ENCODE measurements at places on chromosomes 16 and 17.
A peak's percentile ranks its signal among the peaks of the same experiment; 100 is the strongest.

GRCh38 chr17:42543190-42544079 lies 7.4 kb downstream of the NAGLU start:
- no peak for DNase-seq

GRCh38 chr17:6505425-6506142 lies 50.8 kb downstream of the PITPNM3 start:
- no peak for DNase-seq

DNA sequence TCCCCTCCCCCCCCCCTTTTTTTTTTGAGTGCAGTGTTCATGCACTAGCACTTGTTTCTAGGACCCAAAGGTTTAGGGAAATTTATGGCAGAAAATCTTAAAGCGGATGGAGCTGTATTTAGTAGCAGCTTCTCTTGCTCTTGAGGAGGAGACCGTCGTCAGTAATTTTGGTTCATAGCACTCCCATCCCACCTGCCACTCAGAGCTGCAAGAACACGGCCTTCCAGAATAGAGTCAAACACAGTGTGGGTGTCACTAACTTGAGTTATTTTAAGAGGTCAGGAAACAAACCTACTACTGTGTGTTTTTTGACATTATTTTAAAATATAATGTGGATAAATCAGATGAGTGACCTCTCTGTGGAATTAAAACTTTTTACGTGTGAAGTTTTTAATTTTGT lies 37.3 kb downstream of the SEC14L1 start:
- DNase-seq: no peak

GRCh38 chr17:3907483-3908216 lies 8.6 kb downstream of the P2RX1 start:
- no peak for DNase-seq

- no peak for DNase-seq
Measured at GRCh38 chr16:4391631-4392381, 20.2 kb downstream of the VASN start.

DNA sequence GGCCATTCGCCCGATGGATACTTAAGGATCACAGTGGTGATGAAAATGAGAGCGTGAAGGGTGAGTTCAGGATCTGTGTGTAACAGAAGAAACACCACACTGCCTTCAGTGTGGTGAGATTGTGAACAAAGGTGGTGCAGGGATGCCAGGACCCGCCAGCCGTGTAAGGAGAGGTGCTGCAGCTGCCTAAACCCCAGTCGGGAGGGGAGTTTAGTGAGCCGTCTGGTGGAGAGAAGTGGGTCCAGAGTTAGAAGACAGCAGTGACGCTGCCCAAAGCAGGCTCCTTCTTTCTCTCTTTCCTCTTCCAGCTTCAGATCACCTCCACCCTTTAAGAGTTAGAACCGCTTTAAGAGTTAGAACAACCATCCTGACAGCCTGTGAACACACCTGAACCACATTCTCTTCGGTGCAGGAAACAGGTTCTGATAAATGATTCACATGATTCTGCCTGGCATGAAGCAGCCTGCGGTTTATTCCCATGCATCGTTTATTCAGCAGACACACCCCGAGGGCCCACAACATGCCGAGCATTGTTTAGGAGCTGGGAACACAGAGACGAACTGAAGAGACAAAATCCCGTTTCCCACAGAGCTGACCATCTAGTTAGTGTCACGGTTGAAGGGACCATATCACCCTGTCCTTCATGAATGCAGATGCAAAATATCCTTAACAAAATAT lies 84.0 kb upstream of the DNAH17 start:
- DNase-seq: no peak

- DNase-seq: peak; percentile 68
Measured at GRCh38 chr17:66373944-66374817, 71.8 kb downstream of the PRKCA start.

DNA sequence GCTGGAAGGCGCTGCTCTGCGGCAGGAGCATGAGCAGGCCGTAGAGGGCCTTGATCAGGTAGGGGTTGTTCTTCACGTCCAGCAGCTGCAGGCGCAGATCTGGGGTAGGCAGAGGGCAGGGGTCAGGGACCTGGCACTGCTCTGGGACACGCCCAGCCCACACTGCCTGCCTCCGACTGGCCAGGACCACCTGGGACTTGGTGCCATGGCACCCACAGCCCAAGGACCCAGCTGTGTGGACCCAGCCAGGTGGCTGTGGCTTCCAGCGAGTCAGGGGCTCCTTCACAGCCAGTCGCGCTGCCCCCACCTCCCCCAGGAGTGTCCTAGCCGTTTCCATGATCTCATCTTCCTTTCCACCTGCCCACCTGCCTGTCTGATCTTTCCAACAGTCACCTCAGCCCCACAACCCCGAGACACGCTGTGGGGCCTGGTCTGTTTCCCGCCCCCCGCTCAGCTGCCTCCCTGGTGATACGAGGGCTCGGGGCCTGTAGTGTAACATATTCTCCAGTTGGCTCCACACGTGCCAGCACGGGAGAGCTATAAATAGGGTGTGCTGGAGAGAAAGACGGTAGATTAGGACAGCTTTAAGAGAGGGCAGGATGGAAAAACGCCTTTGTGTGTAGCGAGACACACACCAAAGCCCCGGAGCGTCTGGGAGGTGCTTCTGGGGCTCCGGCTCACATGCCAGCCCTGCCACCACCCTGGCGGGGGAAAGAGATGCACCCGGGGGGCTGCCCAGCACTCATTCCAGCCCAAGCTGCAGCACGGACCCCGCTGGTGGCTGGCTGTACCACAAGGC lies 7.2 kb upstream of the MTSS2 start:
- no peak for DNase-seq

- DNase-seq: no peak
Measured at GRCh38 chr17:75920045-75920560, 15.4 kb upstream of the MRPL38 start.

DNA sequence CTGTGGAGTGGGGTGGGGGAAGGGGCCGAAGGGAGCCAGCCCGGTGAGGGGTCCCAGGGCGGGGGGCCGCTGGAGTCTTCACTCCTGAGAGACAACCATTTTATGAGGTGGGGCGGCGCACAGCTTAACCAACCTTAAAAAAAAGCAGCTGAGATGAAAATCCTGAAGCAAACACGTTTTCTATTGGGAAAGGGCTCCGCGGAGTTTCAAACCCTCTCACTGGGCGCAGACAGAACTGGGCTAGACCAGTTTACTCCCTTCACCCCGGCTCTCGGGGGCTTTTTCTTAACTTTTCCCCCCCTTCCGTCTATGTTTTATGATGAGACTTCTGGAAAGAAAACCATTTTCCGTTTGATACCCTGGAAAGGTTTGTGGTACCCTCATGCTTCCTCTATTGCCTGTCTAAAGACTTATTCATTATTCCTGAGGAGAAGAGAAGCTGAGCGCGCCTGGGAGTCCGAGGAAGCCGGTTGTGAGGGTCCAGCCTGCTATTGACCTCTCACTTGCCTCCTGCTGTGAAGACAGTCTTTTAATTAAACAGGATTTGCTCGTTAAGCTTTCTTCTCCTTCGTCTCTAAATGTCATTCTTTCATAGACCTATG lies 482 bp upstream of the SSH2 start:
- no peak for DNase-seq

DNA sequence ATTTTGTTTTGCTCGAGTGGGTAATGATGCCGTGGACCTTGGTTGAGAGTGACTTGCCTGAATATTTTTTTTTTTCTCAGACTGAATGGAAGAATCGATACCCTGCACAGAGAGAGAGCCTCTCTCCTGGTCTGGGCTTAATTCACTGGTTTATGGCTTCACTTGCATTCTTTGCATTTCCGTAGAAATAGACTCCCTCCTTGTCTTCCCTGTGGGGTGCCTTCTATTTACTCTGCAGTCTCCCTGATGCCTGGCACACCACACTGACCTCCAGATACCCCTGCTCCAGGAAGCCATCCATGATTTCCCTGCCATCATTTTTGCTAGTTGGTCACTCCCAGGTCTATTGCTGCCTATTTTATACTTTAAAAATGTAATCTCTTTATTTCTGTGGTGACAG lies 238.0 kb downstream of the SNX29 start:
- DNase-seq: no peak

- no peak for DNase-seq
Measured at GRCh38 chr16:84964386-84965128, 46.8 kb downstream of the ZDHHC7 start.

DNA sequence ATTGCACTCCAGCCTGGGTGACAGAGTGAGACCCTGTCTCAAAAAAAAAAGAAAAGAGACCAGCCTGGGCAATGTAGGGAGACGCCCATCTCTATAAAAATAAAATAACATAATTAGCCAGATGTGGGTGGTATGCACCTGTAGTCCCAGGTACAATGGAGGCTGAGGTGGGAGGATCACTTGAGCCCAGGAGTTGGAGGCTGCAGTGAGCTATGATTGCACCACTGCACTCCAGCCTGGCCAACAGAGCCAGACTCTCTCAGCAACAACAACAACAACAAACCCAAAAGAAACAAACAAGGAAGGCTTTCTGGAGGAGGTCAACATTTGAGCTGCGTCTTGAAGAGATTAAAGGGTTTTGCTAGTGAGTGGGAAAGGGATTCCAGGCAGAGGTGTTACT lies 8.3 kb downstream of the EEF2K start:
- DNase-seq: no peak

- DNase-seq: no peak
Measured at GRCh38 chr17:12622726-12623125, 43.0 kb upstream of the MYOCD start.

DNA sequence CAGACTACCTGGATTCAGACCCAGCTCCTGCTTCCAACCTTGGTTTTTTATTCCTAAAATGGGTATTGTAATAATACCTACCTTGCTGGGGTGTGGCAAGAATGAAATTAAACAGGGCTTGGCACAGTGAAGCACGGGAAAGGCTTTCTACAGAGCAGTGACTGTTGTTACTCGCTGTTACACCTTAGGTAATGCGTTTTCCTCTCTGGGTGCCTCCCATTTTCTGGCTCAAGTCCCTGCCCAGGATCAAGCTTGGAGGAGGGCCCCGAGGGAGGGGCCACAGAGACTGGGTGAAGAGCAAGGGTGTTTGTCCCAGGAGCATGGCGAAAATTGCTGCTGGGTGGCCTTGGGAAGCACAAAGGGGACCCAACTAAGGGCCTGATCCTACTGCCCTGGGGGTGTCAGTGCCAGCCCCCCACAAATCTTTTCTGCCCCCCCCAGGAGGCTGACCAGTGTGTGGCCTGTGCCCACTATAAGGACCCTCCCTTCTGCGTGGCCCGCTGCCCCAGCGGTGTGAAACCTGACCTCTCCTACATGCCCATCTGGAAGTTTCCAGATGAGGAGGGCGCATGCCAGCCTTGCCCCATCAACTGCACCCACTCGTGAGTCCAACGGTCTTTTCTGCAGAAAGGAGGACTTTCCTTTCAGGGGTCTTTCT lies 13.3 kb downstream of the MIEN1 start:
- no peak for DNase-seq

- DNase-seq: no peak
Measured at GRCh38 chr16:1542166-1542500, 8.7 kb downstream of the TMEM204 start.

DNA sequence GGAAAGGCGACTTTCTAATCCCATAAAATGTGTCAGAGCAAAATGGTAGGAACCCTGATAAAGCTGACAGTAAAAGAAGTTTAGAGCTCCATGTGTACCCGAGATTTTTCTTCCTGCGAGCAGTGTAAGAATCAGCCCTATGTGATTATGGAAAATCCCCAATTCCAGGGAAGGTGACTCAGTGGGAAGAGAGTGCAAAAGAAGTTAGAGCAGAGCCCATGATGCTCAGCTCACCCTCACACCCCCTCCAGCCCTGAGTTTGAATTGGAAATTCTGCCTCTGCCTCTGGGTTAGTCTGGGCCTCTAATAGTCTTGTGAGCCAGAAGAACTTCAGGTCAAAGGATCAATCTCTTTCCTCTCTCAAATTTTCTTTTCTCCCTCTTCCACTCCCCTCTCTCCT lies 12.5 kb downstream of the C17orf78 start:
- no peak for DNase-seq

DNA sequence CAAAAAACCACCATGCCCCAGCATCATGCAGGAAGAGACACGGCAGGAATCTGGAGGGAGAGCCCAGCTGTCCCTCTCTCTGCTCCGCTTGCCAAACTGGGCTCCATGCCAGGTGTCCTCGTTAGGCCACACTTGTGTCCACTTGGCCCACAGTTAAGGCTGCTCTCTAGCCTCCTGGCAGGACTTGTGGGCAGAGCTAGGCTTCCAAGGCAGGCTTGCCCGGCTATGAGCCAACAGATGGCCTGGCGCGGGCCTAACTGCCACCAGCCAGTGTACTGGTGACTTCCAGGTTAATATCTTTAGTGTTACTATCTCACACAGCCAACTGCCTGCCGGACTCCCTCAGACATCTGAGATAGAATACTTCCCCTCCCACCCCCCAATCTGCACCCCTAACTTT lies 10.6 kb downstream of the ATP6V0D1 start:
- DNase-seq: no peak

GRCh38 chr17:59762049-59762823 lies 54.8 kb downstream of the VMP1 start:
- no peak for DNase-seq

GRCh38 chr17:78774453-78774852 lies 7.6 kb downstream of the CYTH1 start:
- DNase-seq: no peak

DNA sequence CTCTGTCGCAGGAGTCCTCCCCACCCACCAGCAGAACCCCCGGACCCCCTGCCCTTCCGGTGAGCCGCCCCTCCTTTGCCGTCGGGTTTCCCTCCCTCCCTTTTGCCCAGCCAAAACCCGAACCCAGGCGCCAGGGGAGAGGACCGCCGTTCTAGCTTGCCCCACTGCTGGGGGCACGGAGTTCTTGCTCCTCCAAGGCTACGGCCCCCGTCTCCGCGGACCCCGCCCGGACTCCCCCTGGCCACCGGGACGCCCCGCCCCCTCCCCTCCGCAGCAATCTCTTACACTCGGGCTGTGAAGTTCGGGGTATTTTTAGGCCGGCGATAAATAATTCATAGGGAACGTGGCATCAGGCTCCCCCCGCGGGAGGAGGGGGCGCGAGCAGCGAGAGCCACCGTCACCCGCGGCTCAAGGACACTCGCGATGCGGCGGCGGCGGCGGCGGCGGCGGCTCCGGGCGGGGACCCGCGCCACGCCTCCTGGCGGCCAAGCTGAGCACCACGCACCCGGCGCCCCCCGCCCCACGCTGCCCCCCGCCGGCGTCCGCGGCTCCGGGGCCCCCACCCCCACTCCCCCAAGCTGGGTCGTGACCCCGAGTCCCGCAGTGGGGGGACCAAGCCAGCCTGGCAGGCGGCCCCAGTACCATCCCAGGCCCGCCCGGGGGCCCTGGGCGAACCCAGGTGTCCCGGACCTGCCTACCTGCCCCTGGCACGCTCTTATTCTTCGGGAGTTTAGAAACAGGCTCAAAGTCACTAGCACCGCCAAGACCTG lies at the start of gene GRIN2C:
Gene GRIN2C, minus strand, starts transcription at position 427 of the 770 bp plus-strand sequence. CDS start 4,793 bp downstream, outside the sequence.
- no peak for DNase-seq
